ENCODE measurements at places on chromosomes 13 and 19.

DNA sequence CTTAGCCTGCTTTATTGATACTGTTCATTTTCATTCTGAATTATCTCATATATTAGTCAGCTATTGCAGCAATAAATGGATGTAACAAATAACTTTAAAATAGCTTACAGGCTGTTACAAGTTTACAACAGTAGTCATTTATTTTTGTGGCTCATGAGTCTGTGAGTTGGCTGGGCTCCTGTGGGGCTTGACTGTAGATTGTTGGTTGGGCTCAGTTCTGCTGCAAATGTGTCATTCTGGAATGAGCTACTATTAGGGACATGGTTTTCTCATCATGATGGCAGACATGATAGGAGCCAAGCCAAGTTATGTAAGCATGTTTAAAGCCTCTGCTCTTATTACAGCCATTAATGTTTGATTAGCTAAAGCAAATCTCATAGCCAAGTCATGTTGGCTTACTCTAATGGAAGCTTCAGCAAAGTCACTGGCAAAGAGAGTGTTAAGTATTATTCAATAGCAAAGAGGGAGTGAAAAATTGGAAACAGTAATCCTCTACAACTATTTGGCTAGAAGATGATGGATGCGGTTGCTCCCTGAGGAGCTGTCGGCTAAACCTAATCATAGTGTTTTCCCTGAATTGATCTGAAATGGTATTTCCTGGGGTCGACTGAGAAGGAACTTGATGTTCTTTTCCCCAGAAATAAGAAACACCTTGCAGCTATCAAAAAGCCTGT lies 391.3 kb downstream of the TDRD3 start:
- H3K36me3 ChIP-seq = no peaks in the 10 kb centered on the region
- DNase-seq = no peak
- no peak overlapping the region for H3K4me3 ChIP-seq
- no peaks in the 10 kb centered on the region for H3K27me3 ChIP-seq

DNA sequence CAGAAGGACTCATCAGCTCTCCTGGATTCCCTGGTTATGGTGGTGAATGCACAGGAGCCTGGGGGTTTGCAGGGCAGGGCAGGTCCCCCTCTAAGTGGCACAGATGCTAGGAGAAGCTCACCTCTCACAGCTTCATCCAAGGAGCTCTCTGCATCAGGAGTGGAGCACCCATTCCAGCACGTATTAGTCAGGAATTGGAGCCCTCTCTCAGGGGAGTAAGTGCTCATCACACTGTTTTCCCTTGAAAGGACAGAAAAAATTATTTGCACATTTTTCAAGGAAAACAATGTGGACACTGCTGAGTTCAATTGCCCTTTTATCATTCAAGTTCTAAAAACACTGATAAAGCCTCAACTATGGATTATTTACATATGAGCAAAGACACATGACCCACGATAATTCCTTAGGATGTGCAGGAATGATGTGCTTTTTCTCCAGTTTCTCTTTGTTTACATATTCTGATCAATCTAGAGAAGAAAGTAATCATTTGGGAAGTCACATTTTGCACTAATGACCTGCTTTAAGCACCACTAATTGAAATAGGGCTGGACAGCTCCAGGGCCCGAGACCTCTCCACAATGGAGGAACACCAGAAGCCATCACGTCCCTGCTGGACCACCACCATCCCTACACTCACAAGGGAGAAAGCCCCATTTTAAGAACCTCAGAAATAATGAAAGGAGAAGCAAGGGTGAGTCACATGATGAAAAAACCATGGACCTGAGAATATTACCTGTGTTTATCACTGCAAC lies 40.6 kb downstream of the SOHLH2 start:
- no peak for DNase-seq
- no peak overlapping the region for H3K4me3 ChIP-seq
- no peak overlapping the region for H3K27ac ChIP-seq
- H3K36me3 ChIP-seq = no peaks in the 10 kb centered on the region
- H3K4me1 ChIP-seq = no peaks in the 10 kb centered on the region
- no peaks in the 10 kb centered on the region for H3K27me3 ChIP-seq

DNA sequence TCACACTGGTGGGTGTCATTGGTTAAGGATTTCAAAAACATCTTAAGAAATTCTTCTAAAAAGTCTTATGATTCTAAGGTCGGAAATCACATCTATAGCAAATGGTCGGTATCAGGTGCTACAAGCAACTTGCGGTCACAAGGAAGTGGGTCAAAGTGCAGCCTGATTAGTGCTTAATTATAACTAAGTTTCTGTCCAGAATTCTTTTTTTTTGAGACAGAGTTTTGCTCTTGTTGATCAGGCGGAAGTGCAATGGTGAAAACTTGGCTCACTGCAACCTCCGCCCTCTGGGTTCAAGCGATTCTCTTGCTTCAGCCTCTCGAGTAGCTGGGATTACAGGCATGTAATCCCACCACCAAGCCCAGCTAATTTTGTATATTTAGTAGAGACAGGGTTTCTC lies 1.2 kb upstream of the GDF15 start:
- peaks cover 22% of the 10 kb centered on the region for H3K4me1 ChIP-seq
- no peak overlapping the region for H3K27ac ChIP-seq
- H3K27me3 ChIP-seq = no peaks in the 10 kb centered on the region
- H3K4me3 ChIP-seq = no peak overlapping the region
- H3K36me3 ChIP-seq = peaks cover 7% of the 10 kb centered on the region
- no peak for DNase-seq

DNA sequence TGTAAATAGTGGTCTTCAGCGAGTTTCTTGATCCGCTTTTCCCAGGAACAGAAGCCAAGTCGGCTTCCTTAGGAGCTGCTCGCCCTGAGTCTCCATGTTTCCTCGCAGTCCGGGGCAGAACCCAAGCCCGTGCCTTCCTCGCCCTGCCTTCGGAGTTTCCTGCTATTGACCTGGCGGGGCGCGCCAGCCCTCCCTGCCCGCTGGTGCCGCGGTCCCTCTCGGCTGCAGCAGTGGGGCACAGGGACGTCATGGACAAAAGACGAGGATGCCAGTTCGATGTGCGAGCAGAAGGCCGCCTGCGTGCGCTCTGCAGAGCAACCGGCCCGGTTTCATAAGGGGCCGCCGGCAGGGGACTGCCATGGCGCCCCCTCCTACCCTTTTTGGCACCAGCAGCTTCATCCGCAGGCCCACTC lies 156.6 kb downstream of the TM9SF2 start:
- H3K36me3 ChIP-seq = no peaks in the 10 kb centered on the region
- peak overlapping the region; percentile 3 for H3K4me3 ChIP-seq

DNA sequence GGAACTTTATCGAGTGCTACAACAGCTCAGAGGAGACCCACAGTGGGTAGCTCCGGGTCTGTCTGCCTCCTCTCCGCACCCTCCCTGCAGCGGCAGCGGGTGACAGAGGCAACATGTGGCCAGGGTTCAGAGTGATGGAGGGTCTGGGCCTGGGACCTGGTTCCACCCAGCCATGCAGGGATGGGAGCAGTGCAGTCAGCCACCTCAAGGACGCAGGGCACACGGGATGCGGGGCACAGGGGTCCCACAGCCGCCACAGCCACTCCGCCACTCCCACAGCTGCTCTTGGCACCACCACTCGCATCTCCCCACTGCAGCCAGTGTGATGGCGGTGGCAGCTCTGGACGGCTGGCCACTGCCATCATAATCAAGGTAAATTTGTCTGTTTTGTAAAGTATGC lies 892.9 kb downstream of the OLFM4 start:
- H3K27ac ChIP-seq = no peak overlapping the region
- H3K27me3 ChIP-seq = no peaks in the 10 kb centered on the region
- no peak for DNase-seq
- no peaks in the 10 kb centered on the region for H3K36me3 ChIP-seq
- H3K4me3 ChIP-seq = no peak overlapping the region
- H3K4me1 ChIP-seq = no peaks in the 10 kb centered on the region

DNA sequence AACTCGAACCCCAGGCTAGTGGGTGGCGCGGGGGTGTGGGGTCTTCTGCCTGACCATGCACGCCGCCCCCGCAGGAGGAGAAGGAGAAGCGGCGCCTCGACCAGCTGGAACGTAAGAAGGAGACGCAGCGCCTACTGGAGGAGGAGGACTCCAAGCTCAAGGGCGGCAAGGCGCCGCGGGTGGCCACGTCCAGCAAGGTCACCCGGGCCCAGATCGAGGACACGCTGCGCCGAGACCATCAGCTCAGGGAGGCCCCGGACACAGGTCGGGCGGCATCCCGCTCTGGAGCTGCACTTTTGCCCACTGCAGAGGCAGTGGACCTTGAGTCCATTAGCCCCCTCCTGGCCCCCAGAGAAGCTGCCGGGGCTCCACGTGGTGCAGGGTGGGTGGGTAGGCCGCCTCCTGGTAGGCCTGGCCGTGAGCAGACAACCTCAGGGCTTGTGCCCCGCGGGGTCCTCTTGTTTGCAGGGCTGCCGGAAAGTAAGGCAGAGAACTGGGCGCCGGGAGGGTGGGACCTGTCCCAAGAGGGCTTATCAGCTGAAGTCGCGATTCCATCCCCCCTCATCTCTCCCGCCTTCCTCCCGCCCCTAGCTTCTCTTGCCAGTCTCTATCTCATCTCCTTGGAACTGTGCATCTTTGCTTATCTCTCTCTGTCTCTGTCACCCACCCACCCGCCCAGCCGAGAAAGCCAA lies 9.9 kb downstream of the CCDC124 start:
- H3K27me3 ChIP-seq = no peaks in the 10 kb centered on the region
- H3K27ac ChIP-seq = no peak overlapping the region
- no peak for DNase-seq
- no peak overlapping the region for H3K4me3 ChIP-seq

DNA sequence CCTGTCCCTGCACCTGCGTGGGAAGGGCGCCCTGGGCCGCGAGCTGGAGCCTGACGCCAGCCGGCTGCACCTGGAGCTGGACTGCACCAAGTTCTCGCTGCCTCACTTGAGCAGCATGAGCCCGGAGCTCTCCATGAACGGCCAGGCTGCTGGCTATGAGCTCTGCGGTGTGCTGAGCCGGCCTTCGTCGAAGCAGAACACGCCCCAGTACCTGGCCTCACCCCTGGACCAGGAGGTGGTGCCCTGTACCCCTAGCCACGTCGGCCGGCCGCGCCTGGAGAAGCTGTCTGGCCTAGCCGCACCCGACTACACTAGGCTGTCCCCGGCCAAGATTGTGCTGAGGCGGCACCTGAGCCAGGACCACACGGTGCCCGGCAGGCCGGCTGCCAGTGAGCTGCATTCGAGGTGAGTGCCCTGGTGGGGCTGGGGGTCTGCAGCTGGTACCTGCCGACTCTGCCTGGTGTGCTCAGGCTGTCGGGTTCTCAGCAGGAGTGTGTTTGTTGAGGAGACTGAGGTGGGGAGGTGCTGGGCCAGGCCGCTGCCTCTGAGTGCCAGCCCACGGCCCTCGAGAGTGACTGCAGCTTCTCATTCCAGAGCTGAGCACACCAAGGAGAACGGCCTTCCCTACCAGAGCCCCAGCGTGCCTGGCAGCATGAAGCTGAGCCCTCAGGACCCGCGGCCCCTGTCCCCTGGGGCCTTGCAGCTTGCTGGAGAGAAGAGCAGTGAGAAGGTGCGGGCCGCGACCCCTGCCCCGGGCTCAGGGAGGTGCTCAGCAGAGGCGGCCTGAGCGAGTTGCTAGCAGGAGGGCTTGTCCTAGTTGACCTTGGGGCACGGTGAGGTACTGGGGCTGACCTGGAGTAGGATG lies 19.5 kb downstream of the PLEKHJ1 start:
- no peak overlapping the region for H3K27ac ChIP-seq
- H3K27me3 ChIP-seq = no peaks in the 10 kb centered on the region
- no peak for DNase-seq
- no peaks in the 10 kb centered on the region for H3K4me1 ChIP-seq
- no peak overlapping the region for H3K4me3 ChIP-seq

DNA sequence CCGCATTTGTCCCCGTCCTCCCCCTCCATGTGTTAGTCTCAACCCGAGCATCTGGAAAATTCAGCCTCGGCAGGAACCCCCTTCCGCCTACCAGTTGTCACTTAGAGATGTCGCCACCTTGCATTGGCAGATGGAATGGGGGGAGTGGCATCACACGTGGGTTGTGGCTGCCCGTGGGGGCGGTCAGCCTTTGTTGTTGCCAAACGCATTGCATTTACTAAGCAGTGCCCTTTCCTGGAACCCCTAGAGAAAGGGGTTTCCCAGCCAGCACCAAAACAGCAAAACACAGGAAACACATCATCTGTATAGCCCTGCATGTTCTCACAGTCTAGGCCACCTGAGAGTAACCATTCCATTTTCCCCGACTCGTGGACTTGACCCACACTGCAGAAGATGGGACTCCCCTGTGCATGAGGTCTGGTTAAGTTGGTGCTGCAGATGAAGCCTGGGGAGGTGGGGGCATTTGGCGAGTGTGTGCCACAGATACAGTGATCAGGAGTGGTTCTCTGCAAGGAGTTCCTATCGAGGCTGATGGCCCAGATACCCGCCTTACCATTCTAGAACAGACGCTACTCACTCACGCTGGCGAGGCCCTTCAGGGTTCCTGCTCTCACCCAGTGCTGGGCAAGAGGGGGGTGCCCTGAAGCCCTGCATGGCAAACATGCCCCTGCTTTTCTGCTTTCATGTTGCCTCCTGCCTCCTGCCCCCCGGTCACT lies 38.3 kb downstream of the TMED1 start:
- H3K27me3 ChIP-seq = no peaks in the 10 kb centered on the region
- DNase-seq = no peak
- peaks cover 75% of the 10 kb centered on the region for H3K36me3 ChIP-seq
- no peaks in the 10 kb centered on the region for H3K4me1 ChIP-seq
- H3K27ac ChIP-seq = no peak overlapping the region

DNA sequence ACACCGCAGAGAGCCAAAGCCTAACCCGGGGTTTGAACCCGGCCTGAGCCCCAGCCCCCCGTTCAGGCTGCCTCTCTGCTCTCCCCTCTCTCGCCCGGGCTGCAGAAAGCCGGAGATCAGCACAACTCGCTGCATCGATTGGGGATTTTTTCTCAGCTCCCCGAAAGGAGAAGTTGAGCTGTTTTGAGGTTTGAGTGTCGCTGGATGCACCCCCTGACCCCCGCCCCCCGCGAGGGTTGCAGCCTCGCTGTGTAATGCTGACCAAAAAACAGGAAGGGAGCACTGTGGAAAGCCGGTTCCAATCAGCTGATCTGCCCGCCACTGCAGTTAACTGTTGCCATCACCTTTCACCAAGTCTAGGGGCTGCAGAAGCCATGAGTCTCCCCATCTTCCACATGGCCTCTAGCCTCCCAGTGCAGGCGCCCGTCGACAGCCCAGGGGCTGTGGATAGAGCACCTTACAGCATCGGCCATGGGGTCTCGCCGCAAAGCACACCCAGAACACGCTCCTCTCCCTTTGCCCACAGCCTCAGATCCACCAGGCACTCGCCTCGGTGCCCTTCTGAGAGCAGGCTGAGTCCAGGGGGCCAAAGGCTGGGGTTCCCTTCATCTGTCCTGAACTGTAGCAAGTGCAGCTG lies 34.5 kb downstream of the MYO9B start:
- peaks cover 18% of the 10 kb centered on the region for H3K4me1 ChIP-seq
- H3K4me3 ChIP-seq = no peak overlapping the region
- peak overlapping the region; percentile 23 for H3K27ac ChIP-seq
- no peak for DNase-seq
- H3K36me3 ChIP-seq = peaks cover 45% of the 10 kb centered on the region

DNA sequence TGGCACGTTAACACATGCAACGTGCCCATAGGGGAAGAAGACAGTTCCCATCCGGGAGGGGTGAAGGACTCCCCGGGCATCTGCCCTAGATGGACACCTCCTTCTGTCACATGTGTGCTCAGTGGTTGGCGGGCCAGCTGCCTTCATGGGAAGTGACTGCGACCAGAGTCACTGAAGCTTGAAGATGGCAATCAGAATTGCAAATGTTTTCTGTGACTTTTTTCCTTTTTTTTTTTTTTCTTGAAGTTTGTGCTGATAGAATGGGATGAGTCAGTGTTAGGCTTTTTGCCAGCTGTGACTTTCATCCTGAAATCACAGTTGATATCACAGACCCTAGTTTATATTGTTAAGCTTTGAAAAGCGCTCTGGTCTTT lies 109.2 kb upstream of the MCF2L start:
- H3K4me1 ChIP-seq = peaks cover 3% of the 10 kb centered on the region
- H3K27me3 ChIP-seq = no peaks in the 10 kb centered on the region
- H3K36me3 ChIP-seq = peaks cover 36% of the 10 kb centered on the region
- H3K4me3 ChIP-seq = no peak overlapping the region
- DNase-seq = peak; percentile 82
